ENCODE measurements at places on chromosomes 7 and 10. TPM values are rescaled to one million over a fixed set of nuclear protein-coding genes. Genes with fewer than 3 reads are reported as not detected.

DNA sequence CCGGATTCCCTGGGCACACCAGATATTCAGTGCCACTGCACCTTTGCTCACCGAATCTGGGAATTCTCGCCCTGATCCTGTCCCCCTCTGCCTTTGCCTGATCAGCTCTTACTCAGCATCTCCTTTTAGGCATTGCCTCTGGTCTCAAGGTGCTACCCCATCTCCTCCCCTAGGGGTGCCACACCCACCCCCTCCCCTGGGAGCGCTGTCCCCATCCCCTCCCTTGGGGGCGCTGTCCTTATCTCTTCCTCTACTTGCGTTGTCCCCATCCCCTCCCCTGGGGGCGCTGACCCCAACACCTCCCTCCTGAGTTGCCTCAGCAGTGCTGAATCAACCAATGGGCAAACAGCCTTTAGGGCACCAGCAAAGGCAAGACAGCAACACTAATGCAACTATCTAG lies 686.9 kb upstream of the FOXK1 start:
- DNase-seq, result no peak

- DNase-seq, result no peak
Observed at GRCh38 chr7:39299695-39300094, 266.5 kb upstream of the YAE1 start.

DNA sequence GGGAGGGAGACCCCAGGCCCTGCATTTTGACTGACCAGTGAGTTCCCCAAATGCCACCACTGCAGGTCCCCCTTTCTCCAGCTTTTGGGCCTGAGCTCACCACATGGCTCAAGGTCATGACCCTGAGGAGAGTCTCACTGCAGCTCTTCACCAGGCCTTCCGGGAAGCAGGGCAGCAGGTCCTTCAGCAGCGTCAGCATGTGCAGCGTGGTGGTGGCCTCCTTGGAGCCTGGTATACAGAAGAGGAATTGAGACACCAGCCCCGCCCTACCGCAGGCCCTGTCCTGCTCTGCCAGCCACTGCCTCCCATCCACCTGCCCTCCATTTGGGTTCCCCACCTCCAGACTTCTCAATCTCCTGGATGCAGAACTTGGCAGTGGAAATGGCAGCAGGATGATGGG lies 13.0 kb downstream of the RRP12 start:
- DNase-seq, result no peak

DNA sequence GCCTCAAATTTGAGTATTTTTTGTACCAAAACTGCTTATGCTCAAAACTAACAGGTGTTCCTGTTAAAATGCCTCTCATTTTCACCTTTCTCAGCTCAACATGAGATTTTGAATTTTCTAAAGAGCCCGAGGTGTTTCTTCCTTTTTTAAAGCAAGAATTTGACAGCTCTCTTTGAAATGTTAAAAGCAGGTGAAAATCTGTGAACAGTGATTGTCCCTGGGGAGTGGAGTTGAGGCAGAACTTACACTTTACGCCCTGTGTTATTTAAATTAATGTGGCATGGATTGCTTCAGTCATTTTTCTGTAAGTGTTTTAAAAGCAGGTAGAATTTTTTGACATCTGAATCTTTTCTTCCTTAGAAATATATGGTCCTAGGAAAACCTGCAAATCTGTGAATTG lies 9.2 kb upstream of the GPR15LG start:
- DNase-seq, result no peak

DNA sequence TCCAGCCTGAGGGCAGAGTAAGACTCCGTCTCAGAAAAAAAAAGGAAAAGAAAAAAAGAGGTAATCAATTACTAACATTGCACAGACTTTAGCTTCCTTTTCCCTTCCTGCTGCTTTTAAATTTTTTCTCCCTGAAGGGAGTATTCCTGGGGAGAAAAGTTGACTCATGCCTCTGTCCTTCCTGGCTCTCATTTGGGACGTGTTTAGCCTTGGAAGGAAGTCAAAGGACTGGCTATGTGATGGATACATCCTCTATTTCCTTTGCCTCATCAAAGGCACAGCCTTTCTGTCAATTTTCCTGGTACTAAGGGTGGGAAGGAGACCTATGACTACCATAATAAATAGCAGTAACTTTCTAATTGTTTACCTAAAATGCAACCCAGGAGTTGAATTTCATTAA lies 77.6 kb downstream of the ITGA8 start:
- no peak for DNase-seq

GRCh38 chr7:107506674-107507339 lies 37.0 kb downstream of the GPR22 start:
- DNase-seq, result no peak

- DNase-seq, result no peak
Observed at GRCh38 chr7:128203047-128203491, 38.0 kb upstream of the LEP start.

GRCh38 chr10:68088740-68089139 lies 13.7 kb upstream of the HERC4 start:
- no peak for DNase-seq

DNA sequence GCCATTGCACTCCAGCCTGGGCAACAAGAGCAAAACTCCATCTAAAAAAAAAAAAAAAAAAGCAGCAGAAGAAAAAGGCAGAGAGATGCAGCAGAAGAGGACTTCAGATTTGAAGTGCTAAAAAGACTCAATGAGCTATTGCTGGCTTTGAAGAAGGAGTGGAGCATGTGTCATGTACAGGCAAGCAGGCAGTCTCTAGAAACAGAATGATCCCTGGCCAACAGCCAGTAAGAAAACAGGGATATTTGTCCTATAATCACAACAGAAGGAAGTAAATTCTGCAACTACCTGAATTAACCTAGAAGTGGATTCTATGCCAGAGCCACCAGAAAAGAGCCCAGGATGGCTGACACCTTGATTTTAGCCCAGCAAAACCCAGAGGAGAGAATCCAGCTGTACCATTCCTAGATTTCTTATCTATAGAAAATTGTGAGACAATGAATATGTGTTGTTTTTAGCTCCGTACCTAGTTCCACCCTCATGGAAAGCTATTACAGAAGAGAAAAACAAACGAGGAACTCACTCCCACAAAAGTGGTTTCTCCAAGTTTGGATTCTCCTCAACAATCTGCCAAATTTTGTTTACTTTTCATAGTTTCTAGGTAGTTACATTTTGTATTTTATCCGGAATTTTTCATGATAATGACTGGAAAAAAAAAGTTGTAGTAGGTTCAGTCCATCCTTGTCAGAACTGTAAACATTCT lies 198.2 kb upstream of the GNAI1 start:
- DNase-seq, result no peak

- DNase-seq, result no peak
Observed at GRCh38 chr7:42886893-42887505, 24.9 kb downstream of the C7orf25 start.

DNA sequence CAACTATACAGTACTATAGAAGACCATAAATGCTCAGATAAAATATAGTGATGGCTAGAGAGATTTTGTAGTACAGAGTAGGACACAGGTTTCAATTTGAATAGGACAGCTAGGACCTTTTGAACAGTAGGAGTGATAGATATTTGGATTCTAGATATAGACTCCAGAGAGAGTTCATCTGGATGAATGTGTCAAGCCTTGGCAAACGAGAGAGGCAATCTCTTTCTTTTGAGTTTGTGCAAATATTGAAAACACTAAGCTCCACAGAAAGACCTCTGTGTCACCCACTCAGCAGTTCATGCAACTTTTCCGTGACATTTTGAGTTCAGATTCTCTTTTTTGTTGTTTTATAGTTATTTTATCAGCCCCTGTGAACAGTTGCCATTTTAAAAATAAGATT lies 834.3 kb upstream of the COBL start:
- no peak for DNase-seq

- DNase-seq, result no peak
Observed at GRCh38 chr10:11489591-11489990, 121.9 kb downstream of the USP6NL start.

GRCh38 chr10:34006471-34006870 lies 672.0 kb upstream of the NRP1 start:
- DNase-seq, result no peak

DNA sequence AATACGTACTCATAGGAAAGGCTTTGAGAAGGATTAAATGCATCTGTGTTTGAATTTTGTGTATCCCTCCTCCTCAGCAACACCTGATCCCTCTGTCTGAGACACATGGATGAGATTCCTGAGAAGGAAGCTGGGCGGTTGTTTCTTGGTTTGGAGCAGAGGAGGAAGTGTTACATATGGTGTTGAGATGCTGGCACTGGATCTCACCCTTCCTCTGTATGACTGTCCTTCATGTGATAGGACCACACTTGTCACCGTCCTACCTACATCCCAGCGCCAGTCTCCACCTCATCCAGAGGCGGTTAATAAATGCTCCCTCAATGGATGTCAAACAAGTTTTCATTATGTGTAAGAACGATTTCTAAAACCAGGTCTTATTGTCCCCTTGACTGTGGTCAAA lies 49.4 kb upstream of the KLF6 start:
- no peak for DNase-seq

- no peak for DNase-seq
Observed at GRCh38 chr7:16644157-16644556, 1.4 kb downstream of the ANKMY2 start.

DNA sequence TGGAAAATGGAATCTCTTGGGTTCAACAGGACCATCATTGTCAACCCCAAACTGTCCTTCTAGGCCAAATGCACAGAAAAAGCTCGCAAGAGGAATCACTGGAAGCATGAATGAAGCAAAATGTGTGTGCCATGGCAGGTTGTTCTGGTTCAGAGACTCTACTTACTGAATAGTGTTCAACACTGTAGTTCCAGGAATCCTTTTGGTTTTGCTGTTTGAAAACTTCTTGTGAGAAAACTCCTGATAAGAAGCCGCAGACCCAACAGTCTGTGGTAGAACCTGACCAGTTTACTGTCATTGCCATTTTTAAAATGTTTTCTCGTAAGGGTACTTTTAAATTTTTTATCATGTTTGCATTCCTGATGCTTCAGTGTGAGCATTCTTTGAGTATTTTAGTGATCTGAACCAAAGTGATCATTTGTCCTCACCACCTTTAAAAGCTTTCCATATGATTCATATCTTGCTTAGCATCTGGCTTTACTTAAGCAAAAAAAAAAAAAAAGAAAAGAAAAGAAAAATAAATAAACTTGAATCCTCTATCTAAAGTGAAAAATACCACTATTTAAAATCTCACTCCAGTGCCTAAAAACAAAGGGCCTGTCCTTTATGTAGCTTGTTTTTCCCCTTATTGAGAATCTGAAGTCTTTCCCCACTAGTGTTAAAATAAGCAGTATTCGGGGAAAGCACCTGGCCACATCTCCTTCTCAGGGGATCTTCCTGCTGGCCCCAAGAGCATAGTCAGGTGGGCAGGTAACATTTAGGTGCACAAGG lies 92.4 kb downstream of the WNT2 start:
- DNase-seq, result no peak

- DNase-seq, result no peak
Observed at GRCh38 chr10:132563485-132564248, 26.1 kb downstream of the INPP5A start.

- DNase-seq, result no peak
Observed at GRCh38 chr10:70312249-70312648, 28.4 kb upstream of the NPFFR1 start.

DNA sequence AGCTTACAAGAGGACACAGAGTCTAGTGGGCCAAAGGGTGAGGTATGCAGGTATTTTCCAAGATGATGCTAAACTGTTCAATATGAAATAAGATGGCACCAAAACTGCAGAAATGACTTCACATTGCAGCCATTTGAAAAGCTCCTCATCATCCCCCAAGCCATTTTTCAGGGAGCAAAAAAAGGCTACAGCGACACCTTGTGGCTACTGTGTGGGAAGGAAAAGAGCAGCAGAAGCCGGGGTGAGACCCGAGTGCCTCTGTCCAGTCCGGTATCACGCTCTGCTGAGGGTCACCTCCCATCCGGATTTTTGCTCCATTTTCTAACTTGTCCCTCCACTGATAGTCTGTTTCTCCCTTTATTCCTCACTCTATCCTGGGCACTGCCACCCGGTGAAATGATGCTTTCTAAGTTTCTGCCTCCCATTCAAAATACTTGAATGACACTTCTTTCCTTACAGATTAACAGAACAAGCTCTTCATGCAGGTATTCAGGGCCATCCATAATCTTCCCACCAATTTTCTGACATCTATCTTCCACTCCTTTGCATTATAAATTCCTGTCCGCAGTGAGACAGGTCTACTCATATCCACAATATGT lies 220.2 kb downstream of the DGKI start:
- DNase-seq, result no peak

GRCh38 chr7:30395676-30396075 lies 82.9 kb downstream of the NOD1 start:
- no peak for DNase-seq

GRCh38 chr7:97272237-97272975 lies 154.9 kb downstream of the SDHAF3 start:
- no peak for DNase-seq

DNA sequence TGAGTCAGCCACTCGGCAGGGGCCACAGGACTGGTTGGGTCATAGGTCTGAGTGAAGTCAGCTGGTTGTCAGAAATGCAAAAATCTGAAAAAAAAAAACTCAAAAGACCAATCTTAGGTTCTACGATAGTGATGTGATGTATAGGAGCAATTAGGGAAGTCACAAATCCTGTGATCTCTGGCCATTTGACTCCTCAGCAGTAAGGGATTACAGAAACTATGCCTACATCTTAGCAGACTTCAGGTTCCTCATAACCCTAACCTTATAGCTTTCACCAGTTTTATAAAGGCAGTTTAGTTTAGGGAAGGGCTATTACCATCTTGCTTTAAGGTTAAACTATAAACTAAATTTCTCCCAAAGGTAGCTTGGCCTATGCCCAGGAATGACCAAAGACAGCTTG lies 163.1 kb upstream of the HGF start:
- no peak for DNase-seq

DNA sequence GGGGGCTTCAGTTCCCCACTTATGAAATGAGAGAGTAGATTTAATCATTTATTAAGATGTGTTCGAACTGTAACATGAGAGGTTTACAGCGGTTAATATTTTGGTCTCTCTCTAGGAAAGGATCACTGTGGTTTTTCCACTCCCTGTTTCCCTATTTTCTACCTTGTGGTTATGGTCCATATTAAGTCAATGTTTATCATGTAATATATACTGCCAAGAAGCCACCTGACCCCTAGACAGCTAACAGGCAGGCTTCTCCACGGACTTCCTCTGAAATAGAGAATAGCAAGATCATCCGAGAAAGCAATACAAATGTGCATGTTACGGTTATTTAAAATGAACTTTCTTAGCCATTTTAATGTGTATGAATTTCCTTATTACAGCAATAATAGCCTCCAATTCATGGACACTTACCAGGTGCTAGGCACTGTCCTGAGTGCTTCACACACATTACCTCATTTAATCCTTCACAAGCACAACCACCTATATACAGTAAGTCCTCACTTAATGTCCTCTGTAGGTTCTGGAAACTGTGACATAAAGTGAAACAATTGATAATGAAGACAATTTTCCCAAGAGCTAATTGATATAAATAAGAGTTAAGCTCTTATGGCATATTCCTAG lies 835 bp upstream of the COL28A1 start:
- DNase-seq, result no peak

GRCh38 chr10:70270952-70271351 lies 12.9 kb downstream of the NPFFR1 start:
- no peak for DNase-seq

The CYP3A5 gene
- not detected for total RNA-seq

The KIF11 gene
- 52.6 TPM for total RNA-seq

The FAM237B gene
- not detected for total RNA-seq

The LIPJ gene
- 0.32 TPM for total RNA-seq

Data from naive thymus-derived CD4-positive, alpha-beta T cell (primary cell).